ENCODE measurements at places on chromosomes 7 and 10.

- no peak for DNase-seq
Observed at GRCh38 chr10:76177936-76178335, 746.5 kb downstream of the LRMDA start.

- DNase-seq = no peak
Observed at GRCh38 chr7:46034056-46034768, 113.1 kb upstream of the IGFBP3 start.

- DNase-seq = no peak
Observed at GRCh38 chr7:106823631-106824030, 41.5 kb upstream of the PIK3CG start.

GRCh38 chr7:136163340-136163801 lies 186.2 kb upstream of the MTPN start:
- DNase-seq = no peak

DNA sequence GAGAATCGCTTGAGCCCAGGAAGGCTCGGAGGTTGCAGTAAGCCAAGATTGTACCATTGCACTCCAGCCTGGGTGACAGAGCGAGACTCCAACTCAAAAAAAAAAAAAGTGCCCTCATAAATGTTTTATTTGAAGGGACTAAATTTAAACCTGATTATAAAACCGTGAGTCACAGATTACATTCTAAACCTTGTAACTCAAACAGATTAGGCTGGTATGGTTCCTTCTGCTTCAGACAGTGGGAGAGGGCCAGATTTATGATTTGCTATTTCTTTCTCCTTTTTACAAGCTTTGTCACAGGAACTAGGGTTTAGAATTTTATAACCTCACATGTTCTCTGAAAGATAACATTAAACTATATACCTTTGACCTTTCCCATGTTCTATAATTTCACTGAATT lies 801.2 kb upstream of the ZWINT start:
- no peak for DNase-seq

- DNase-seq = no peak
Observed at GRCh38 chr7:76292213-76292573, 10.3 kb upstream of the HSPB1 start.

GRCh38 chr7:91031757-91032156 lies 232.5 kb upstream of the FZD1 start:
- DNase-seq = no peak

- DNase-seq = peak; percentile 15
Observed at GRCh38 chr10:9096288-9096687, 1041.8 kb downstream of the GATA3 start.

GRCh38 chr7:118013252-118014010 lies 140.2 kb upstream of the CTTNBP2 start:
- no peak for DNase-seq

GRCh38 chr10:17212802-17213221 lies 11.3 kb upstream of the TRDMT1 start:
- no peak for DNase-seq

DNA sequence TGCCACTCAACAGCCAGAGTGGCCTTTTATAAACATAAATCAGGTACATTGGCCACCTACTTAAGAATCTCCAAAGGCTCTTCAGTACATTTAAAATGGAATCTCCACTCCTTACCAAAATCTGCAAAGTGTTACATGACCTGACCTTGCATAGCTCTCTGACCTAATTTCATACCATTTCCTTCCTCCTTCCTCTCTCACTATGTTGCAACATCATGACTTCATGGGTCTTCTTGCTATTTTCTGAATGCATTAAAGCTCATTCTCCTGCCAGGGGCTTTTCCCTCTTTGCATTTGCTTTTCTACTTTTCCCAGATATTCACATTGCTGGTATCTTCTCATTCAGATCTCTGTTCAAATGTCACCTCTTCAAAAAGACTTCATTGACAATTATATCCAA lies 22.1 kb upstream of the PPP1R17 start:
- DNase-seq = no peak

GRCh38 chr7:36266683-36267082 lies 113.6 kb downstream of the EEPD1 start:
- DNase-seq = no peak

DNA sequence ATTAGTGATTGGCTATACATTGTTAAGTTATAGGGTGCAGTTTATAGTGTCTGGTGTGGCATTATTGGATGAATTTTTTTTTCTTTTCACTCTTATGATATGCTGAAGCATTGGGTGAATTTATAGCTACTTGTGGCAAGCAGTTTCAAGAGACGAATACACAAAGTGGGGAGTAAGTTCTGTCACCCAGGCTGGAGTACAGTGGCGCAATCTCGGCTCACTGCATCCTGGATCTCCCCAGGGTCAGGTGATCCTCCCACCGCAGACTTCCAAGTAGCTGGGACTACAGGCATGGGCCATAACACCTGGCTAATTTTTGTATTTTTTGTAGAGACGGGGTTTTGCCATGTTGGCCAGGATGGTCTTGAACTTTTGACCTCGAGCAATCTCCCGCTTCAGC lies 6.3 kb upstream of the SIRT1 start:
- no peak for DNase-seq
